ENCODE measurements at places on chromosomes 4 and X.

GRCh38 chr4:174135936-174136406, 147.5 kb downstream of the FBXO8 start:
- DNase-seq = no peak

- no peak for DNase-seq
Measured at GRCh38 chr4:113144091-113144490, 94.6 kb downstream of the ANK2 start.

DNA sequence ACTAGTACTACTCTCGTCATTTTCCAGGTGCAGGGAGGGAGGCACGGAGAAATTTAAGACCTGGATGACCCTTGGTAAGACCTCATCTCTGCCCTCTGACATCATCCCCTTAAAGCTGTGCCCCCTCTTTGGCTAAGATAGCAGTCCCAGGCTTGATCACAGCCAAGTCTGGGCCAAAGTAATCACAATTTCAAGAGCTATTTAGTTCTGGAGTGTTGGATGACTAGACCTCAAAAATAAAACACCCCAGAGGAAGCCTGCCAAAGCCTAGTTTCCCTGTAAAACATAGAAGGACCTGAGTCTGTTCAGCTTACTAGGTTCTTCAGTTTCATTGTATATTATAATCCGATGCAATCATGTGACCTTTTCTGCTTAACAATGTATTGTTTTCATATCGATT, 144.6 kb upstream of the ARHGEF9 start:
- DNase-seq = no peak

DNA sequence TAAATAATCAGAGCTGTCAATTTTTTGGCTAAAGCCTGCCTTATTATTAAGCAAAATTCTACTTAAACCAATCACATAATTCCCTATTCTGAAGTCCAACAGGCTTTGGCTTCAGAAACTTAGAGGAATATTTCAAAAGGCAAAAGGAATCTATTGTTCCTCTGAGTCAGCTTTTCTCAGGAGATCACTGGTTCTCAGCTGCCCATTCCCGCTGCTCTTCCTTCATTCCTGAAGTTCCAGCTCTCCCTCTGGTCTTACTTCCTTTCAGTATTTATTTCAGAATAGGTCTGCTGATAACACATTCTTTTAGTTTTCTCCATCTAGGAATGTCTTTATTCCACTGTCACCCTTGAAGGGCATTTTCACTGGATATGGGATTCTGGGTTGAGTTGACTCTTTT, 133.7 kb downstream of the SOWAHB start:
- no peak for DNase-seq

GRCh38 chrX:119459181-119459580, 9.1 kb upstream of the SLC25A5 start:
- no peak for DNase-seq

GRCh38 chr4:166415749-166416148, 542.7 kb downstream of the TLL1 start:
- no peak for DNase-seq

DNA sequence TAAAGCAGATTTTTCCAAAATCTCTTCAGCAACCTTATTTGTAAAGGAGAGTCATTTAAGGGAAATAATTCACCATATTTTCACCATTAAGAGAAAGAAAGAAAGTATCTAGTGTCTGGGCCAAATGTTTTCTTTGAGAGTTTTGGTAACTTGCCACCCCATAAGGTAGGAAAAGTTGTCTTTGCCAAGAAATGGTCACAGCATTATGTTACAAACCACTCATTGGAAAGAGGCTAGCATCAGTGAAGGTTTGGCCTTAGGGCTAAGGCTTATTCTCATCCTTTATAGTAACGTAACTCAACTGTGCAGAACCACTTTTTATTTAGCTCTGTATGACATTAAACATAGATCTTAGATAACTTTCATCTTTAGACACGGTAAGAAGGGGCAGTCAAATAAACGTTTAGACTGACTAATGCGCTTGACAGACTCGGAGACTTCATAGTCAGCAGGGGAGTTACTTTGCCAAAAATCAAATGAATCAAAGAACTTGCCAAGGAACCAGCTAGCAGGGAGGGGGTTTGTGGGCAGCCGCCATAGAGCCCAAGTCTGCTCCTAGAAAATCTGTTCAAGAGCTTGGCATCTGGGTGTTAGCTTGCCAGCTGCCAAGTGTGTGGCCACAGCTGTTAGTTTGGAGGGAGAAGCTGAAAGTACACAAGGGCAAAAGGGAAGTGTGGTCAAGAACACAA, 182.8 kb upstream of the GRID2 start:
- no peak for DNase-seq

- DNase-seq = no peak
Measured at GRCh38 chrX:101685923-101686322, 26.3 kb upstream of the ARMCX2 start.

DNA sequence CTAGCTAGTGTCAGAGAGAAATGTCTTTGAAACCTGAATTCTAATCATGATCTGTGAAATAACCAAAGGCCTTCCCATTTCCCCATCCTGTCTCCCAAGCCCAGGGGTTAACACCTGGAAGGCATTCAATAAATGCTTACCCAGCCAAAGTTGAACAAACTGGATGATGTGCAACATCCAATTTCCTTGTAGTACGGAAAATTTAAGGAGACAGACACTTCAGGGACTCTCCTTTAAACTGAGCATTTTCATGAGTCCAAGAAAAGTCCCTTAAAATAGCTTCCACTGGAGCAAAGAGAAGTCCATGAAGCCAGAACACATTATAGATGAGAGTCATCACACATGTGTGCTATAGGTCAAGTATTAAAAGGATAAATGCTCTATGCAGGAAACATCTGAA, 271.2 kb downstream of the RAB28 start:
- no peak for DNase-seq

GRCh38 chr4:149292425-149293007, 523.1 kb downstream of the IQCM start:
- DNase-seq = no peak

GRCh38 chrX:87583679-87584078, 66.1 kb downstream of the KLHL4 start:
- no peak for DNase-seq

GRCh38 chr4:64705989-64706388, 296.7 kb upstream of the TECRL start:
- no peak for DNase-seq

DNA sequence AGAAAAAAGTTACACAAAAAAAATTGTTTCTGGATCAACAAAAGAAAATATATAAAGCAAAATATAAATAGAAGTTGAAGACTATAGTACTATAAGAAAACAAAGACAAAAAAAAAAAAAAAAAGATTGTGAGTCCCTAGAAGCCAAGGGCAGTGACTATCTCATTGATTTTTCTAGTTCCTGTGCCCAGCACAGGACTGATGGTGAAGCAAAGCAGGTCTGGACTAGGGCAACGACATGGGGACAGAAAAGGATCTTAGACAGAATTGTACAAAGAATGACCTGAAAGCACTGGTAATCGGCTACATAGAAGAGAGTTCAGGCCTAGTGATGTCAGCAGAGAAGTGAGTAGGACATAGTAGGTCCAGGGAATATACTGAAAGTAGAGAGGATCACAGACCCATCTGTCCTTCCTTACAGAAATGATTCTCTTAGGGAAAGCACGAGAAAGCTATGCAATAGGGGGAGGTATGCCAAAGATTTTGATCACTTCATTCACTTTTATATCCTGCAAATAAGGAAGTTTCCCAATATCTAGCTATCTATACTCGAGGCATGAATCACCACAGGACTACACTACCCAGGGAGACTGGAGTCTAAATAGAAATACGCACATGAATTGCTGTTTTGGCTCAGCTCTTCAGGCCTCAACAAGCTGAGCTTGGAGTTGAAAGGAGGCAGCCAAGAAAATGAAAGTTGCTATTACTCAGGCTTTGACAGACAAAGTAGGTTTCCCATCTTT, 230.9 kb upstream of the GPC4 start:
- no peak for DNase-seq

GRCh38 chr4:78369679-78370078, 181.9 kb upstream of the ANXA3 start:
- DNase-seq = no peak

DNA sequence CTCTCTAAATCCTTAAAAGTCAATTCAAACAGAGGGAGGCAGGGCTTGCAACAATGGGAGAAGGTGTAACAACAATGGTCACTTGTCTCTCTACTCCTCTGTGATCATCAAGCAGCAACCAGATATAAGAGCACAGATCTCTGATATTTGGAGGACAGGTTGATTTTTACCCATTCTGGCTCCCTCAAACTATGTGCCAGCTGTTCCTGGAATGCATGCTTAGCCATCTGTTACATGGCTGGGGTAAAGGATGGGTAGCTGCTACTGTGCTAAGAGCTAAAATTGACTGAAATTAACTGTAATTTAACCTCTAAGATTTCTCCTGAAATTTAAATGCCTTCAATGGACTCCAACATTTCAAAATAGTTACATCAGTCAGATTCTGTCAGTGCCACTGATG, 1459.9 kb downstream of the PCDH7 start:
- no peak for DNase-seq

- no peak for DNase-seq
Measured at GRCh38 chr4:130335417-130336194, 1239.7 kb downstream of the C4orf33 start.

GRCh38 chrX:9746148-9746888, 19.3 kb downstream of the GPR143 start:
- no peak for DNase-seq

- no peak for DNase-seq
Measured at GRCh38 chrX:989959-990510, 222.4 kb downstream of the CRLF2 start.

DNA sequence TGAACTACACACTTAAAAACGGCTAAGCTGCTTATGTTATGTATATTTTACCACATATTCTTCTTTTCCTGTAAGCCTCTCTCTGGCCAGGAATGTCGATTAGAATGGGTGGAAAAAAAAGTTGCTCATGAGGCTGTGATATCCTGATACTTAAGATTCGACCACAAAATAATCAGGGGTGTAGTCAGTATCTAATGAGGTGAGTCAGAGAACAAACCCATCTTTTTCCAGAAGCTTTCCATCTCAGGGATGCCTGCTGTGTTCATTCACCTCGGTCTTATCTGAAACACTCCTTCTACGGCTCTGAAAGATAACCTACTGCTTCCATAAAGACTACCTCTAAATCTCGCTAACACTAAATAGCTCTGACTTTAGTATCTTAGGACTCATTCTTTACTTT, 142.7 kb upstream of the MAP3K15 start:
- DNase-seq = no peak

GRCh38 chrX:106139048-106139447, 29.1 kb upstream of the PWWP3B start:
- DNase-seq = no peak

- no peak for DNase-seq
Measured at GRCh38 chrX:141857479-141857878, 19.4 kb downstream of the MAGEC3 start.

DNA sequence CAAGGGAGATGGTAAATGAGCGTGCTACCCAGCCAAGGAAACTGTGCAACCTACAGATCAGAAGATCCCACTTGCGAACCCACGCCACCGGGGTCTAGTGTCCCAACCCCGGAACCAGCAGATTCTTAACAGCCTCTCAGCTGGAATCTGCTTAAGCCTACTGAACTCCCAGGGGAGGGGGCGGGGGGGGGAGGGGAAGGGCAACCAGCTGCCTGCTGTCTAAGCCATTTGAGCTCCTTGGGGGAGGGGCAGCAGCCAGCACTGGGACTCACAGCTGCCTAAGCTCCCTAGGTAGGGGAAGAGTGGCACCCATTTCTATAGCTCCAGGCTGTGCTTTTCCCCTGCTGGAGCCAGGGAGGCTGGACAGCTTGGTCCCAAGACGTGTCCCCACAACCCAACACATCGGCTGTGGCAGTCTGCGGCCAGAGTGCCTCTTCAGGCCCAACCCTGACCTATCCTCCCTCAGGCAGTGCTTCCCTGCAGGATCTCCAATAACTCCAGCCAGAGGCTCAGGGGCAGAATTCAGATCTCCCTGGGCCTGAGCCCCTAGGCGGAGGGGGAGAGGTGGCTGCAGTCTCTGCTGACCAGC, 289.2 kb downstream of the LDB2 start:
- no peak for DNase-seq

- no peak for DNase-seq
Measured at GRCh38 chrX:10769195-10769594, 148.8 kb upstream of the MID1 start.

DNA sequence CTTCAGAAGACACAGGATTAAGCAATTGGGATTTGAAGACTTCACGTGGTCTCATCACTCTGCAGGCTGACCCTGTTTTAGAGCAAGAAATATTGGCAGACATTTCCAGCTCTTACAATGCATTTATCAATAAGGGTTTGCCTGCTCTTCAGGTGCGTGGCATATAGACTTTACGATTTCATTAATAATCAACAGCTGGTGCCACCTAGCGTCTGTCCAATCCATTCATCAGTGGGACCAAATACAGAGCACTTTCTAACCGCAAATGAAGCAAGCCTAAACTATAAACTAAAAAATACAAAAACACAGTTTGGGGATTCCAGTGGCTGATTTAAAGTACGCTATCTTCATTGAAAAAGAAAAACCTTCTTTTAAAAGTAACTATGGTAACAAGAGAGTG, 125.4 kb upstream of the DMD start:
- DNase-seq = no peak

DNA sequence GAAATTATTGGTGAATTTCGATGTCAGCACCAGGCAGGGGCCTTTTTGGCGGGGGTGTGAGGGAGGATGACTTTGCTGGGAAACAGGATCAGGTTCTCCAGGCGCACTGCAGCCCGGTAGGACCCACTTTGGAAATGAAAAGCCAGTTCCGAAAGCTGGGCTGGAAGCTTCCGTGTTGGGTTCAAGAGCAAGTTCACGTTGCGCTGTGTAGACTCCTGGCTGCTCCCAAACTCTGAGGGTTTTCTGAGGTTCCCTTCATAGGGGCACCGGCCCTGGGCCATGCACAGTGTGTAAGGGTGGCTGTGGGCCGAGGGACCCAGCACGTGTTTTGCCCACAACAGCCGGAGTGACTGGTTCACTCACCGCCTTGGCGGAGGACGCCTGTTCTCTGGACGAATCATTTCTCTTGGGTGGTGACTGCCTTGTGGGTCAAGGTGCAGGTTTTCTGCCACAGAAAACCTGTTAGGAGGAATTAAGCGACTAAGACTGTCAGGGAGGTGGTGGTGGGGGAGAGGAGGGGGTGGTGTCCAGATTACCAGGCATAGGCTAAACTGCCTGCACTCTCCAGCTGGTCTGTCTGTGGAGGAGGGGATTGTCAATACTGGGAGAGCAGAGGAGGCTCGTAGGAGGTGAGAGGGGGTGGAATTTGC, 8.0 kb downstream of the SHOX start:
- no peak for DNase-seq

- DNase-seq = no peak
Measured at GRCh38 chr4:71974681-71975080, 57.1 kb upstream of the NPFFR2 start.

GRCh38 chr4:158018221-158018830, 154.5 kb downstream of the GASK1B start:
- no peak for DNase-seq

- no peak for DNase-seq
Measured at GRCh38 chr4:99028187-99028586, 32.7 kb downstream of the METAP1 start.

- DNase-seq = no peak
Measured at GRCh38 chr4:29390921-29391320, 1329.2 kb upstream of the PCDH7 start.

Measured in activated T-helper 1 cell treated with anti-CD3 and anti-CD28 coated beads, Interleukin-2, amount 50 U/mL, for 16 hours (primary cell).